ENCODE measurements at places on chromosomes 2 and 18.

GRCh38 chr18:10376731-10377130, 77.7 kb upstream of the APCDD1 start:
- DNase-seq = no peak

GRCh38 chr2:55703350-55703749, 9.7 kb upstream of the PNPT1 start:
- no peak for DNase-seq

DNA sequence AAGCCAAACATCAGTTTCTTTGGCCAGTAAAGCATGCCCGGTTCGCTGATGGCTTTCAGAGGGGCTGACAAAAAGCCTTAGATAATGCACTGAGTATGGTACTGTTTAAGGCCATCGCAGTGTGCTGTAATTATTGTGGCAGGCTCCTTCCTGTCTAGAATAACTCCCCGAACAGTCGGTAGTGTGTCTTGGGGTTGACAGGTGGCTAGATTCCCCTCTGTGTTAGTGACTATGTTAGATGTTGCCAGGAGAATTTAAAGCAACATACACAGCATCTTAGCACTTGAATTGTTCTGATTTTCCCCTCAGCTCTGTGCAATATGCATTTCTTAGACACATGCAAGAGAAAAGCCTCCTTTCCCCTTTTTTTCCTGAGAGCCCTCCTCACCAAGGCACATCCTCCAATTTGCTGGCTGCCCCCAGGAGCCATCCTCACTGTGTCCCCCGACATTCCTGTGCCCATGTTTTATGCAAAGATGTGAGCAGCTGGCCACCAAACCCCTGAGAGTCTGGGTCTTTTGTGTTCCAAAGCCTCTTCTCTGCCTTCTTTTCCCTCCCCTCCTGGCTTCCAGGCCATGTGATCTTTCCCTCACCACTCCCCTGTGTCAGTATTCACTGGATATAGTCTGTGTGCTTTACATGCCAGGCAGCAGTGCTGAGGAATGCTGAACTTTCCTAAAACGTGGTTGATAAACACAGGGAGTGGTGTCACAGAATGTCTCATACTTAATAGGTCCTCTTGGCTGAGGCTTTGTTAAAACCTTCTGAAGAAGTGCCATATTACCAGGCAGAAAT, 331.5 kb downstream of the HRH4 start:
- no peak for DNase-seq

DNA sequence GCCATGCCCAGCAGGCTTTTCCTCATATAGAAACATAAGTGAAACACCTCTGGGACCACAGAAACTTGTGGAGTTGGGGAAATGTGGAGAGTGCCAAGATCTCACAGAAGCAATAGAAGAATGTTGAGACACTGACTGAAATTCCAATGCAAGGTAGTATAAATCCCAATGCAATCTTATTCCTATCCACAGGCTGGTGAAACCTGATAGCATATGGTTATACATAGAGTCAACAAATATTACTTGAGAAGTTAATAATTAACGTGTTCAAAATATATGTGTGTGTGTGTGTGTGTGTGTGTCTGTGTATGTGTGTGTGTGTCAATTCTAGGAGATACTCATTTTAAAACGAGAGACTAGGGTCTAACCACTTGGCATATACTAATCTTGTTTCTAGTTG, 776.8 kb upstream of the ACVR2A start:
- DNase-seq = no peak

GRCh38 chr2:98643496-98644100, 35.2 kb downstream of the UNC50 start:
- DNase-seq = no peak

DNA sequence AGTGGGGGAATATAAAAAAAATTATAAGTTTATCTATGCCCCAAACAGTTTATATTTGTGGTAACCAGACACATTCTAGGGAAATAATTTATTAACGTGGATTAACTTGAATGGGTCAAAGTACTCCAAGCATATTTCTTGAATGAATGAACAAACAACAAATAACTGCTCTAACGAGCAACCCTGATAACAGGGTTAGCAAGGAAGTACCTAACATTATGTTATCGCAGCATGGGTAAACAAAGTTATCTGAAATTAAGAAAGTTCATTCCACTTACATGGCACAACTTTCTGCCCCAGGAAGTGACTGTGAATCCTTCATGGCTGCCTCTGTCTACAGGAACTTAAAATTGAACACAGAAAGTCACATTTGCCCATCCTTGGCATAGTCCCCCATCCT, 812.9 kb upstream of the ACVR2A start:
- DNase-seq = no peak

DNA sequence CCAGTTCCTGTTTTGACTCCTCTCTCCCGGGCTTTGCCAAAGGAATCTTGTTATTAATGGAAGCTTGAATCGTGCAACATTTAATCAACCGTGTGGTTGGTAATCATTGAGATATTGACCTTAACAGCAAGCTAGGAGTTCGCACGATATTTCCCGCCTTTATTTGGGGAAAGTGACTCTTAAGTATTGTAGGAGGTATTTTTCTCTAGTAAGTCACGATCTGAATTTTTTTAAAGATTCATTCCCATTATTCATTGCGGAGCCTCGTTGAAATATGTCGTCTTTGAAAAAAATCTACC, 663 bp downstream of the NUP35 start:
- DNase-seq = no peak

DNA sequence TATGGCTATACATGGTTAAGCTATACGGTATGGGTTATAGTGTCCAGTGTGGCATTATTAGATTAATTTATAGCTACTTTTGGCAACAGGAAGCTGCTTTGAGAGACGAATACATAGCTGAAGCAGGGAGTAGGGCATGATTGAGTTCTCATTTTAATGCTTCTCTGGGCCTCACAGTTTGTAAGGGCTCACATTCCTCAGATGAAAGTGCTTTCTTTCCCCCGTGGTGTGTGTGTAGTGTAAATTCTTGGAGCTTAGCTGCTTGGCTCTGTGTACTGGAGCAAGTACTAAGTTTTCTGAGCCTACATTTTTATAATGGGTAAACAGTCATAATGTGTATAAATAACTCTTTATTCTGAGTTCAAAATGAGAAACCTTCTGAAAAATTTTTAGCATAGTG, 173.7 kb downstream of the PTPRM start:
- no peak for DNase-seq

GRCh38 chr2:132617989-132618388, 52.0 kb downstream of the LYPD1 start:
- no peak for DNase-seq

DNA sequence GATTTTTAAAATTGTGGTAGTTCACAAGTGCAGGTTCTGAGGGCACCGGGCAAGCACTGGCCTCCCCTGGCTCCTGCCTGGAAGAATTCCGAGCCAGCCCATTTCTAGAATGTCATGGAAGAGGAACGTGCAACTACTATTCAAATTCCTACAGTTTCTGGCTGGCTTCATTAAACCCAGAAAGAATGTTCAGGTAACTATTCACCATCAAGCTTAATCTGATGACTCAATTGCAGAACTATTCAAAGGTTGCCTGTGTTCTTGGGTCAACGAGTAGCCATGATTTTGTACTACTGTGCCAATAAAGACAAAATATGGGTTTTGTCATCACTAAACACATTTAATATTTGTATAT, 14.3 kb upstream of the MFF start:
- DNase-seq = no peak

DNA sequence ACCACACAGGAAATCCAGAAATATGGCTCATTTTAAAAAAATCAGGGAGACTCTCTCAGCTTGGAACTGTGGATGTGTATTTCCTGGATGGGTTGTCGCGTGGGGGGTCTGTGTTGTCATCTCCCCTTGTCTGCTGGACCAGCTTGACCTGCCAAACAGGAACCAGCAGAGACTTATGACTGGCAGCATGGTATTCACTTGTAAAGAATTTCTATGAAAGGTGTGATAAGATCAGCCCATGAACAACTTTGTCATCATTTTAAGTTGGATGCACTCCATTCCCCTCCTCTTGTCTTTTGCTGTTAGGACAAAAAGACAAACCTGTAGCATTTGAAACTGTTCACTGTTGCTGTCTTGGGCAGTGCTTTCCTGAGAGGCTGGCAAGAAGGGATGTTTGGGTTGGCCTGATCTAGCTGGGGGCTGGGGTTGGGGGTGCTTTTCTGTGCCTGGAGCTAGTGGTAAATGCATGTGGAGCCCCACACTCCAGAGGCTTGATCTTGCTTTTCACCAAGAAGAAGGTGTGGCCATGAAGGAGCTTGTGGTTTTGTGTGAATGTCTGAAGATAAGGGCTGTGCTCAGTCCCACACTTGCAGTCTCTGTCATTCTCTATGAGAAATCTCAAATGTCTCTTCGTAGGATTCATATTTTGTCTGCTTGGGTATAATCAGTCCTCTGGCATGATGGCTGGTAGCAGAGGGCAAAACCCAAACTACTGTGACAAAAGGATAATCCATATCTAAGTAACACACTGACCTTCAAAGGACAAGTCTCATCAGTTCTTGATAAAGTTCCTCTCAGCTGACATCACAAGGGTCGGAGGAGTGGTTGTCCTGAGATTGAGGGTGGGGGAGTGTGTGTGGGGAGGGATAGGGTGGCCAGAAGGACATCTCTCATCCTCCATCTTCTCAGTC, 39.0 kb downstream of the RALB start:
- no peak for DNase-seq

DNA sequence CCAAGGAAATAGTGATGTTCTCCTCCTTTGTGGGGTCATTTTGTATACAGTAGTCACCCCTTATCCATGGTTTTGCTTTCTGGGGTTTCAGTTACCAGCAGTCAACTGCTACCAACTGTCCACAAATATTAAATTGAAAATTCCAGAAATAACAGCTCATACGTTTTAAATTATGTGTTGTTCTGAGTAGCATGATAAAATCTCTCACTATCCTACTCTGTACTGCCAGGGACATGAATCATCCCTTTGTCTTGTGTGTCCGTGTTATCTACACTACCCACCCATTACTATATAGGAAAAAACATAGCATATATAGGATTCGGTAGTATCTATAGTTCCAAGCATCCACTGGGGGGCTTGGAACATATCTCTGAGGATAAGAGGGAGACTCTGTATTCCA, 120.9 kb upstream of the DCC start:
- no peak for DNase-seq

- DNase-seq = no peak
Observed at GRCh38 chr2:11729362-11730212, 16.8 kb upstream of the LPIN1 start.

- DNase-seq = no peak
Observed at GRCh38 chr2:140601342-140601741, 1529.5 kb downstream of the LRP1B start.

DNA sequence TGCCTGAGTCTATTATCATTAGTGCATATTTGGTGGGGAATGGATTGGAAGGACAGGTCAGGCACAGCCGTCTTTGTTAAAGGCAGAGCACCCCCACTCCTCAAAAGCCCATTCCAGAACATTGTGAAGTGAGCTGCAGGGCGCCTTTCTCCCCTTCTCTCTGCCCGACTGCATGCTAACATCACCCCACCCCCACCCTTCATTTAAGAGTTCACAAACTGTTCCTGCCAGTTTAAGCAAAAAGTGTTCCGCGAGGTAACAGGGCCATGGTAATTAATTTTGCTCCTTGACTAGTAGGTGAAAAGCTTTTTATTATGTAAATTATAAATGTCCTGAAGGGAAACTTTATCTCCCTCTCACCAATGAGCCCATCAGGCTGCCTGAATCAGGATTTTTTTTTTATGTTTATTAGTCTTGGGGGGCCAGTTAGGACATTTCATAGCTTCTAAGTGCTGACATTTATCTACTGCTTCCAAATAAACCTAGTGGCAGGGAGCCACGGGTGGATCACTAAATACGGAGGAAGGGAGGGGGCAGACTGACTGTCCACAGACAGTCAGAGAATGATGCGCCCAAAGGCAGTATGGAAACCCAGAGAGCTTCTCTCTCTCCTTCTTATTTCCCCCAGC, 99.4 kb downstream of the FTCDNL1 start:
- DNase-seq = no peak

DNA sequence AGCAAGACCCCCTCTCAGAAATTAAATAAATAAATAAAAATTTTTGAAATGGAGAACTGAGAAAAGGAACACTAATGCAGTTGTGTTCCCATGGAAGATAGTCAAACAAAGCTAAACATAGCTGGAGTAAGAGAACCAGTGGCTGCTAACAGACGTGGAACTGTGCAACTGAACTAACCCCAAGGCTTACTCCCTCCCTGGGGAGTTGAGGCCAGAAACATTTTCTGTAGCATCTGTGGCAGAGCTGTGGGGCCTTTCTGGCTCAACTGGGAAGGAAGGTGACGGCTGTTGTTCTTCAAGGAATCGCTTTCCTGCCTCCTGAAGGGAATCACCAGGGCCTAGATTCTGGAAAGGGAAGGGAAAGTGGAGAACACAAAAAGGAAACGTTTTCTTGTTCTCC, 53.9 kb upstream of the B3GNT2 start:
- no peak for DNase-seq

GRCh38 chr2:239952665-239953417, 72.3 kb downstream of the NDUFA10 start:
- DNase-seq = no peak

- no peak for DNase-seq
Observed at GRCh38 chr2:73112913-73113854, at the start of gene RAB11FIP5. RAB11FIP5 (minus strand) TSS chr2:73112948; CDS start chr2:73112777, 171 bp downstream.

- DNase-seq = no peak
Observed at GRCh38 chr2:39266139-39266805, 22.5 kb upstream of the CDKL4 start.

GRCh38 chr2:43787895-43788294, 14.1 kb downstream of the DYNC2LI1 start:
- DNase-seq = no peak

- no peak for DNase-seq
Observed at GRCh38 chr18:56936457-56936856, 210.4 kb upstream of the BOD1L2 start.

GRCh38 chr2:195575879-195576401, 81.1 kb upstream of the SLC39A10 start:
- DNase-seq = no peak

DNA sequence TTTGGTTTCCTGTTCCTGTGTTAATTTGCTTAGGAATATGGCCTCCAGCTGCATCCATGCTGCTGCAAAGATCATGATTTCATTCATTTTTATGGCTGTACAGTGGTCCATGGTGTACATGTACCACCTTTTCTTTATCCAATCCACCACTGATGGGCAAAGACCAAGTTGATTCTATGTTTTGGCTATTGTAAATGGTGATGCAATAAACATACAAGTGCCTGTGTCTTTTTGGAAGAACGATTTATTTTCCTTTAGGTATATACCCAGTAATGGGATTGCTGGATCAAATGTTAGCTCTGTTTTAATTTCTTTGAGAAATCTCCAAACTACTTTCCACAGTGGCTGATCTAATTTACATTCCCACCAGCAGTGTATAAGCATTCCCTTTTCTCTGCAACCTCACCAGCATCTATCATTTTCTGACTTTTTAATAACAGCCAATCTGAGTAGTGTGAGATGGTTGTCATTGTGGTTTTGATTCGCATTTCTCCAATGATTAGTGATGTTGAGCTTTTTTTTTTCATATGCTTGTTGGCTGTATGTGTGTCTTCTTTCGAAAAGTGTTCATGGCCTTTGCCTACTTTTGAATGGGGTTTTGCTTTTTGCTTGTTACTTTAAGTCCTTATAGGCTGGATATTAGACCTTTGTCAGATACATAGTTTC, 19.4 kb downstream of the EXOC6B start:
- no peak for DNase-seq

Measured in NCI-H524 treated with DMSO at 0.1 percent for 48 hours (cell line).